ENCODE measurements at places on chromosomes 13 and 19.

DNA sequence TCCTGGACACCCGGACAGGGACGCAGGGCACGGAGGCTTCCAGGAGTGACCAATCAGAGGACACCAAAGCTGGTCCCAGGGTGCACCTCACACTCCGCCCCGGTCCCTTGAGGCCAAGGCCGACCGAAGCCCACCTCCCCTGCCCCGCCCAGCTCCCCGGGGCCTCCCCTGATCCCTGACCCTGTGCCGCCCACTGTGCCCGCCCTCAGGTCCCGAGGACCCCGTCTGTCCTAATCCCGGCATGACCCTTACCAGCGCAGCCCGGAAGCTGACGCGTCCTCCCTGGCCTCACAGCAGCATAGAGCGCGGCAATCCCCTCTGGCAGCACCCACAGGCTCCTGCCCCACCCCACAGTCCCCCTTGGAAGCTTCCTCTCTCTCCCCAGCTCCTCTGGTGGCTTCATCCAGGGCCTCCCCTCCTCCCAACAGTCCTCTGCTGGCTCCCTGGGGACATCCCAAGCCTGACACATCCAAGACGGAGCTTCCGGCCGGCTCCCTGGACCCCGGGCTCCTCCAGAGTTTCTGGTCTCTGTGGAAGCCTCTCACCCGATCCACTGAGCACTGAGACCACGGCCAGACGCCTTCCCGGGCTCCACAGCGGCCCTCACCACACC, 7.4 kb upstream of the CDC34 start:
- DNase-seq: peak; percentile 62

DNA sequence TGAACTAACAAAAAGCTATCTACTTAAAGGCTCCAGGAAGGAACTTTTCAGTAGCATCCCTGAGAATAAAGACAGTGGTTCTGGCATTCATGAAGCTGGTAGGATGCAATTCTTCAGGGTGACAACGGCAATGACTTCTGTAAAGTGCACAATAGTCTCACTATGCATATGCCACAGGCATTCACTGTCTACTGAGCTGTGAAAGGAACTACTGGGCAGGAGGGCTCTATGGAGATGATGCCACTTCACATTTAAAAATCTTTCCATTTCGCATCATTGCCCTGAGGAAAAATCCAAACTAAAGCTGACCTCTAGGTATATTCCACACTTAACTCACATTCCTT, 2020.6 kb upstream of the PCDH20 start:
- no peak for DNase-seq

GRCh38 chr19:1773184-1773583, 19.9 kb downstream of the ONECUT3 start:
- no peak for DNase-seq

DNA sequence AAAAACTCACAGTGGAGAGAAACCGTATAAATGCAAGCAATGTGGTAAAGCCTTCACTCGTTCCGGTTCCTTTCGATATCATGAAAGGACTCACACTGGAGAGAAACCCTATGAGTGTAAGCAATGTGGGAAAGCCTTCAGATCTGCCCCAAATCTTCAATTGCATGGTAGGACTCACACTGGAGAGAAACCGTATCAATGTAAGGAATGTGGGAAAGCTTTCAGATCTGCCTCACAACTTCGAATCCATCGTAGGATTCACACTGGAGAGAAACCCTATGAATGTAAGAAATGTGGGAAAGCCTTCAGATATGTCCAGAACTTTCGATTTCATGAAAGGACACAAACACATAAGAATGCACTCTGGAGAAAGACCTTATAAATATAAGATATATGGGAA, 19.4 kb upstream of the ZNF69 start:
- no peak for DNase-seq

DNA sequence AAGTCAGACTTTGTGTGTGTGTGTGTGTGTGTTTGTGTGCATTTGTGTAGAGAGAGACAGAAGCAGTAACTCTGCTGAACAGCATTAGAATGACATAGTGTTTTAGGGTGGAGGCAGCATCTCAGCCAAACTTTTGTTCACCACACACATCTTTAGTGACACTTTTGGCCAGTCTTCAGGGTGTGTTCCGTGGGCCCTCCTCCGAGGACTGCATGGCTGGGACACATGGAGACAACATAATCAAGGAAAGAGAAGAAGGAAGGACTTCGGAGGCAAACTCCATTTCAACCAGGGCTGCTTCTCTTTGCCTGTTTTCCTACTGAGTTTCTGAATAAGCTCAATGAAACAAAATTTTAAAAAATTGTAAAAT, 205.1 kb downstream of the LHFPL6 start:
- DNase-seq: no peak

- DNase-seq: no peak
Observed at GRCh38 chr13:49213539-49213938, 6.6 kb upstream of the MLNR start.

- no peak for DNase-seq
Observed at GRCh38 chr19:55679343-55680257, 4.6 kb downstream of the EPN1 start.

- no peak for DNase-seq
Observed at GRCh38 chr13:49213997-49214916, 5.9 kb upstream of the MLNR start.

DNA sequence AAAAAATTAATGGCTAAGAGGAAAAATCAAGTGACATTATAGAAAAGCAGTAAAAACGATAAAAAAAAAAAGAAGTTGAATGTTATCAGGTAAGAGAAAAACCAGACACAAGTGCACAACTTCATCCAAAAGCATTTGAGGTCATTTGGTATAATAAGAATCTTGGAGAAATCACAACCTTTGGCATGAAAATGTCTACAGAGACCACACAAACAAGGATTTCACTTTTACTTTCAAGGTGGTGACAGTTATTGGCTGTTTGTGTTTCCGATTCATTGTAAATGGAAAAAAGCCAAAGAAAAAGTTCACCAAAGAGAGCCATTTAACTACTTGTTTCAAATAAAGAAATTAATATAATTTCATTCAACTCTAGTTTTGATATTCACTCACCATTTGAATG, 1193.5 kb downstream of the PCDH9 start:
- no peak for DNase-seq

DNA sequence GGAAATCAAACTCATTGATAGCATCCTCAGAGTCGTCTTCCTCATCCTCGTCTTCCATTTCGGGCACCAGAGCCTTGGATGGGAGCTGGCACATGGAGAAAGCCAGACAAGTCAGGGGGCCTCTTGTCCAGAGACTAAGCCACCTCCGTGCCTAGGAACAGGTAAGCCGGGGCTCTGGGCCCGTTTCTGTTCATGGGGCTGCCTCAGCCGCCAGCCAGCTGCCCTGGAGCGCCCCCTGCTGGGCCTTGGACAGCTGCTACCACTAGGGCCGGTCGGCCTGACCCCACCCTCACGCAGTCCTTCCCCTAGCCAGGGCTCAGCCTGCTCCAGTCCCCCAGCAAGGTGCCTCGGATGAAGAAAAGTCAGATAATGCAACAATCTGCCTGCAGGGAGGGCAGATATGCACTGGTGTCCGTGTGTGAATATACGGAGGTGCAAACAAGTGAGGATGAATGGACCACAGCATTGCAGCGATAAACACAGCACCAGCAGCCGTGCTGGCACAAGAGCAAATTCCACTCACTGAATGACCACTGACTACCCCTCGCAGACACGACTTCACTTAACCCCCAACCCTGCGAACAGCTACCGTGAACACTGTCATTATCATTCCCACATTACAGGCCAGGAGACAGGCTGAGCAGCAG, 11.9 kb upstream of the PRKD2 start:
- DNase-seq: peak; percentile 77

DNA sequence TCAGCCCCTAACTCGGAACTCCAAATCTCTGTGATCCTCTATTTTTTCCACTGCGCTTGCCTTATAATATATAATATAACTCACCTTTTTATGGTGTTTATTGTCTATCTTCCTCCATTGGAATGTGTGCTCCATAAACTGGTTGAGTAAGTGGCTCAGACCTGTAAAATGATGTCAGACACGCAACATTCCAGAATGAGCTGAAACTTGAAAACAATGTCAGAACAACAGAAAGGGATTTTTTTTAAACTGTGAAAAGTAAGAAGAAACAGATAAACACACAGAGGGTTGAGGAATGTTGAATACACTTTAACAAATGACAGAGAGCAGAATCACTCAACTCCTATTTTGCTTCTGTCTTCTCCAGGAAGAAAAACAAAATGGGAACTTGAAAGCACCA, 19.1 kb upstream of the FAM216B start:
- DNase-seq: no peak

- no peak for DNase-seq
Observed at GRCh38 chr19:38470788-38471480, 37.4 kb downstream of the RYR1 start.

DNA sequence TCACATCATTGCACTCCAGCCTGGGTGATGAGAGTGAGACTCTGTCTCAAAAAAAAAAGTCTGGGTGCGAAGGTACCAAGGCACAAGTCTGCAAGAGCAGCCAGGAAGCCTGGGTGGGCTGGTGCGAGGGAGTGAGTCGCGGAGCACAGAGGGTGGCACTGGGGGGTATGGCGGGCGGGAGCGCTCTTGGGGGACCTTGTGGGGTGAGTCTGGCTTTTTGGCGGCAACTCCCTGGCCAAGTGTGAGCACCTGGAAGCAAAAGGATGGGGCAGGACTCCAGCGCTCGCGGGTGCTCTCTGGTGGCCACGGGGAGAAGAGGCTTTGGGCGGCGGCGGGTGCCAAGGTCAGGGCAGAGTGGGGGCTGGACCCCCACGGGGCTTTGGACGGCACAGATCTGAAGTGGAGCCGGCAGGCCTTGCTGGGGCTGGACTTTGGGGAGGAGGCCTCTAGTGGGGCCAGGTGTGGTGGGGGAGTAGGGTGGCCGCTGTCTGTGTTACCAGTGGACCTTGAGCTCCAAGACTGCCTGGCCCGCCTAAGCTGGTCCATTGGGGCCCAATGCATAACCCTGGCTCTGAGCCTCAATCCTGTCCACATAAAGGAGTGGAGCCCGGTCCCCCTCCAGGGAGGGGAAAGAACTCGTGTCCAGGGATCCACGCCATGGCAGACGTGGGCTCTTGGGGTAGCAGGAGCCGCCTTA, 1.6 kb downstream of the P2RY11 start:
- peak; percentile 38 for DNase-seq

DNA sequence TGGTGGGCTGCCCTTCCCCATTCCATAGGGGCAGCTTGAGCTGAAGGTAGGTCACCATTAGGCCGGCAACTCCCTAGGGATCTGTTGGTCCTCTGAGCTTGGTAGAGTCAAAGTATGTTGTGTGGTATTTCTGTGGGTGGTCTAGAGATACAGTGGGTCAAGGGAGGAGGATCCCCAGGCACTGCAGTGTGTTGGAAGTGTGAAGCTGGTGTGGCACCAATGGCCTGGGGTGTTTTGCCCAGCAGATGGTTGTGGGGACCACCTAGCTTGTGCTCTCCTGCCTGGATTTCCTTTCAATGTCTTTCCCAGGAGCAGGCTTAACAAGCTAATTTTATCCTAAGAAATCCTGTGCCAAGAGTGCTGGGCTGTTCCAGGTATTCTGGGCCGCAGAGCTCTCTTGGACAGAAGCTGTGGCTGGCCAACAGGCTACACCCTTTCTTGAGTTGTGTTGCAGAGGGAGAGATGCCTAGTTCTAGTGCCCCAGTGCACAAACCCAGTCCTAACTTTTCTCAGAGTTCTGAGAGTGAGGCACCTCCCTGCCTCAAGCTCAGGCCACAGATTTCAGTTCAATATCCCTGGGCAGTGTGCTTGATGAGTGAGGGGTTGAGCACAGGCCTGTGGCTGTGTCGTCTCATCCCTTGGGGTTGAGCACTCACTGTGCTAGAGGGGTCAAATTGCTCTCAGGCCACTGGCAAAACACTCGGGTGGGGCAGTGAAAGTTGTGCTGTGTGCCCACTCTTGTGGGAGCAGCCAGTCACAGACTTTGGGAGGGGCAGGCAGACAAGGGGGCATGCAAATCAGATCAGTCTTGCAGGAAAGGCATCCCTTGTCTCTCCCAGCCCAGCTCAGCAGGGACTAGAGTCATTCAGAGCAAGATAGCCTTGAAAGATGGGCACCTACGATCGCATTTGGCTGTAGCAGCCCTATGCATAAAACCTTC, 1806.1 kb upstream of the MIR17HG start:
- DNase-seq: no peak

DNA sequence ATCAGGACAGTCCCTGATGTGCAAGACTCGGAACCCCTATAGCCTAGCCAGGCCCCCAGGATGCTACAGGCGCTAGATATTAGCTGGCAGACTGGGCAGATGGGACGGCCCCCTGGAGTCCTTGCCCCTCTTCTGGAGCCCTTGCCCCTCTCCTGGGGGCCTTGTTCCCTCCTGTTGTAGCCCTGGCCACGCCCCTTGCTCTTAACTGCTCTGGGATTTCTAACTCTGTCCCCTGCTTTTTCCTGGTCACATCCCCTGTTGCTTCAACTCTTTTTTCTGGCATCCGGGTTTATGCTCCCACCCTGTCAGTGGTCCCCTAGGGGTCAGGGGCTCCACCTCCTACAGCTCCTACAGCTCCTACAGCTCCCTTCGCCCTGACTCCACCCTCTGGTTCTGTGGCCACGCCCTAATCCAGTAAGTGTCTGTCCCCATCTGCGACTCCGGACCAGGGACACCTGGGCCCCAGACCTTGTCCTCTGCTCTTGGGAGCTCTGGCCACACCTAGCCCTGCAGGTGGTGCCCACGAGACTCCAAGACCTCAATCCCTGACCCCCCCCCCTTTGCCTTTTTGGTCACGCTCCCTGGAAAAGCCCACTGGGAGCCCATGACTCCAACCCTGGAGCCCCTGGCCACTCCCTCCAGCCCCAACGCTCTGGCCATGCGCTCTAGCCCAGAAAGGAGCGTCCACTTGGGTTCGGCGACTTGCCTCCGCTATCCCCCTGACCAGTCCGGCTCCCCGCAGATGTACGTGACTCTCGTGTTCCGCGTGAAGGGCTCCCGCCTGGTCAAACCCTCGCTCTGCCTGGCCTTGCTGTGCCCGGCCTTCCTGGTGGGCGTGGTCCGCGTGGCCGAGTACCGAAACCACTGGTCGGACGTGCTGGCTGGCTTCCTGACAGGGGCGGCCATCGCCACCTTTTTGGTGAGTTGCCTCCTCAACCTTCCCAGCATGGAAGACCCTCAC, 6.8 kb downstream of the PLPPR2 start:
- DNase-seq: no peak
